ENCODE measurements at places on chromosomes 16 and 17.

DNA sequence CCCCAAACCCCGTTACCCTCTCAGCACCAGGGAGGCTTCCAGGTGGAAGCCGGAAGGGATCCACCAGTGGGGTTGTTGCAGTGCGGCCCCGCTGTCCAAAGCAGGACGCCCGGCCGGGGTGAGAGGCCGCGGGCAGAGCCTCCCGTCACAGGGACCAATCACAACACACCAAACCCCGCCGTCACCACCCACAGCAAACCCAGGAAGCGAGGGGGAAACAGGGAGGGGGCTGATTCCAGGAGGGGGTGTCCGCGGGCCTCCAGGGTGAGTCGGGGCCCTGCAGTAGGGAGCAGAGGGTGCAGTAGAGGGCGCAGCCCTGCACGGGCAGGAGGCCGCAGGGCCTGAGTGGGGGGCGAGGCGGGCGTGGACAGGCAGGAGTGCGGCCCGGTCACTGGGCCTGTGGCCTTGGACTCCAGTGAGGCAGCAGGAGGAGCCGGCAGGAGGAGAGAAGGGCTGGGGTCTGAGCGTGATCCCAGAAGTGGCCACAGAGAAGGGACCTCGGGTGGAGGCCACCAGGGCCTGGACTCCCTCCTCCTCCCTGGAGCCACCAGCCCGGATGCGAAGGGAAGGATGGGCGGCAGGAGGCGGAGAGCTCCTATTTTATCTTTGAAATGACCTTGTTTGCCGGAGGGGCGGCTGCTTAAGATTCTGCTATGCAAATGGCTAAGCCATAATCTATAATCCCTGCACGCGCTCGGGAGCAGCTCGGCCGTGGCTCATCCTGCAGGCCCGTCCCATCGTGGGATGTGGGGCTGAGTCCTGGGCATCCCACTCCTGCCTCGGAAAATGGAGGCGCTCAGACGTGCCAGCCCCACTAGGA is 41.5 kb downstream of the ZFPM1 start:
- DNase-seq, result no peak

DNA sequence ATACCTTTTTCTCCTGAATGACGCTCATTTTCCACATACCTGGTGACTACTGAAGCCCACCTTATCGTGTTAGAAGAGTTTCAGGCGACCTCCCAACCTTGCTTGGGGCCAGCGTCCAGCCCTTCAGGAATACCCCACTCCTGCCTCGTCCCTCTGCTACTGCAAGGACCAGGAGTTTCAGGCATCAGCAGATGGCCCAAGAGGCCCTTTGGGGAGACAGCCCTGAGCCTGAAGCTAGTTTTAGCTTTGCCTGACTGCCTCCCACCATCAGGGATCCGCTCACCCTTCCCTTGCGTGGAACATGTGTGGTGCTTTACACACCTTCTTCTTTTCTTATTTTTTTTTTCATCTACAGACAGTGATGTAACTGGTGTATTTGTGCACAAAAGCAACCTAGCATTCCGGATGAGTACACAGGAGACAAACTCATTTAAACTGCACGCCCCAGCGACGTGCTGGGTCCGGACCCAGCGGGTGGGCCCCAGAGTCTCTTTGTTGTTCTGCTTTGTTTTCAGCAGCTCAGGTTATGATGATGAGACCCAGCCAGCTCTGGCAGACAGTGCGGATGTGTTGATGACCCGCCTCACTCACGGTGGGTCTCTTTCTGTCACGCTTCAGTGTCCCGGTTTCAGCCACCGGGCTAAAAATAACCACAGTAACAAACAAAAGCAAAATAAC is 242.4 kb downstream of the C16orf95 start:
- no peak for DNase-seq

DNA sequence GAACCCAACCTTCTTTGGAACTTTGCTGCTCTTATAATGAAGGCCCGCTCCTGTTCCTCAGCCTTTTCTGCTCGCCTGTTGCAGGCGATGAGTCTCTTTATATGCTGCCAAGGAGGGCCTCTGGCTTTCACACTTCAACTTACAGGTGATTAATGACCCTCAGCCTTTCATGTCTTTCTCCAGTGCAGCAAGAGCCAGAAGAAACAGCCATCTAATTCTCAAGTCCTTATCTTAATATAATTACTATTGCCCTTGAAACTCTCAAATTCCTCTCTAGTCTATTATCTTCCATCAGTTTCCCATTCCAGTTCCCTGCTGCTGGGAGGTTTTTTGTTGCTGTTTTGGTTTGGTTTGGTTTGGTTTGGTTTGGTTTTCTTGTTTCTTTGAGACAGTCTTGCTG is 121.8 kb upstream of the MED13 start:
- no peak for DNase-seq

DNA sequence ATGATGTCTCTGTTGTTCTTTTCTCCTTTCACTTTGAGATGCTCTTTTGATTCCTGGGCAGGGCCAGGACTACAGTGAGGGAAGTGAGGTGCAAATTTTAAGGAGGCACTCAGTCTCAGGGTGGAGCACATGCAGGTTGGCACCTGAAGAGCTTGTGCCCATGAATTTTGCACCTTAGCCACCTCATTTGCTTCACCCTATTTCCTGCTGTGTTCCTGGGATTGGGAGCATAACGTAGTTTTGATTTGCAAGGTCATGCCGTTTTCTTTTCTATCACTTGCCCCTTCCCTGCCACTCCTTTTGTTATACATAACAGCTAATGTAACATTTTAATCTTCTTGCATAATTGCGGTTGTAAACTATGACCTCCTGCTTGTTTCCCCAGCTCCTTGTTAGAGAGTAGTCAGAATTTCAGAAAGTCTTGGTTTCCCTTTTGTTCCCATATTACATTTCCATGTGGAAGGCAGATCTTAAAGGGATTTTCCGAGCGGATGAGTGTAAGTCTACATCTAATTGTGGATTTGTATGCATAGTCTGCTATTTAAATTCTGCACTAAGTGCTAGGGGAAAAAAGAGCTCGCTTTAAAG is 9.8 kb downstream of the PMFBP1 start:
- no peak for DNase-seq

DNA sequence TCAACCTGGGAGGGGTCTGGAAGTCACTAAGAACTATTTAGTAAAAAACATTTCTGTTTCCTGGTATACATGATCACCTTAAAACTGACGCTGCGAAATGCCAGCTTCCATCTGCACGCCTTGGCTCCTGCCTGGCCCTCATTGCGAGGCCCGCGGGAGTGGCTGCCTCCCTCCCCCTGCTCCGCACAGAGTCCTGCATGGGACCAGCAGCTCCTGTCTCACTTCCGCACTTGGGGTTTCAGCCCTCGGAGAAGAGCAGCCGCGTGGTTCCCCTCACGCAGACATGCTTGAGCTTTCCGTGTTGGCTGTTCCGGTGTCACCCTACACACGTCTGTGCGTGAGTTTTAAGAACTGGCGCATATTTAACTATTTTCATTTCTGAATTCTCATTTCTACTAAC is 18.4 kb downstream of the MTHFSD start:
- DNase-seq, result no peak

- DNase-seq, result no peak
Observed at GRCh38 chr16:14042706-14043105, 28.4 kb upstream of the MRTFB start.

GRCh38 chr17:74565126-74565525 is 2.2 kb downstream of the CD300H start:
- DNase-seq, result no peak

GRCh38 chr16:88826070-88826840 is 14.5 kb upstream of the APRT start:
- DNase-seq, result no peak

DNA sequence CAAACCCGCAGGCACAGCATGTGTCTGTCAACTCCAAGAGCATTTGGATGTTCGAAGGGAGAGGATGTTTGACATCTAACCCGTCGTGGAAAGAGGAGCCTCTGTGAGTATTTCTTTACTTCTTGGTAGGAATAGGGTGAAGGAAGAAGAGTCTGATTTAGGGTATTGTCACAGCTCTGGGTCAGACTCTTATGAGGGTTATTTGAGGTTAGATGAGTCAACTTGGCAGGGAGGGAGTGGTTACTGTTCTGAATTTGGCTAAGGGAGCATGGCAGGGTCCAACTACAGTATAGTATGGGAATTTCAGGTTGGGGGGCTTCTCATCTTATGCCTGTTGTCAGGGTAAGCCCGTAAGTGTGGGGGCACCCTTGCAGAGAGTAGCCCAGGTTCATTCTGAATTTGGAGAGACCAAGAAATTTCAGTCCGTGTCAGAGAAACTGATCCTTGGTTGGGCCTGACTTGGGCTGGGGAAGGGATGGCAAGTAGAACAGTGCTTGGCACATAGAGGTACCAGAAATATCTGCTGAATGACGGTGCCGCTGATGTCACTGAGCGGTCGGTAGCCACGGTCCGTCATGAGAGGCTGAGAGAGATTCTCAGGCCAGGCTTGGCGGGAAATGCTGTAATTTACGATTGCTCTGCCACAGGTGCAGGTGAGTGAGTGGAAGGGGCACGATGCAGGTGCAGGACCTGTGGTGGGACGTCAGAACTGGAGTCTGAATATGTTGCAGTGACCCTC is 43.2 kb downstream of the MYH3 start:
- no peak for DNase-seq

GRCh38 chr17:9313346-9313745 is 262.3 kb downstream of the STX8 start:
- no peak for DNase-seq

DNA sequence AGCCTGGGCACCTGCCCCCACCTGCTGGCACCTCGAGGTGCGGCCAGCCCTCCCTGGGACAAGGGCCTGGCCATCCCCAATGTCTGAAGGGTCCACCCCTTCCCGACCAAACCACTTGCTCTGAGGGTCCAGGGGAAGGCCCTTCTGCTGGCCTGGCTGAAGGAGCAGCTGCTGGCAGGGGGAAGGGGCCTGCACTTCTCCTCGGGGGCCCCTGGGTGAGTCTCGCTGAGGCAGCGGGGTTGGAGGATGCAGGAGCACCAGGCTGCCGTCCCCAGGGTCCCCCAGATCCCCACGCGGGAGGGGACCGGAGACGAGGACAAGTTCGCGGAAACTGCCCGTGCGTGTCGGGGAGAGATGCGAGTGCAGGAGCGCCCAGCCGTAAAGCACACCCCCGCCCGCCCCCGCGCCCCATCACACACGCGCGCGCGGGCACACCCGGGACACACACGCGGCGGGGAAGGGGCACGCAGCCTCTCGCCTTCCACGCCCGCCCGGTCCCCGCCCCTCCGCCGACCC is 725 bp upstream of the CACNA1H start:
- DNase-seq, result peak; percentile 49

- DNase-seq, result no peak
Observed at GRCh38 chr16:89041571-89042481, 51.8 kb upstream of the ACSF3 start.

DNA sequence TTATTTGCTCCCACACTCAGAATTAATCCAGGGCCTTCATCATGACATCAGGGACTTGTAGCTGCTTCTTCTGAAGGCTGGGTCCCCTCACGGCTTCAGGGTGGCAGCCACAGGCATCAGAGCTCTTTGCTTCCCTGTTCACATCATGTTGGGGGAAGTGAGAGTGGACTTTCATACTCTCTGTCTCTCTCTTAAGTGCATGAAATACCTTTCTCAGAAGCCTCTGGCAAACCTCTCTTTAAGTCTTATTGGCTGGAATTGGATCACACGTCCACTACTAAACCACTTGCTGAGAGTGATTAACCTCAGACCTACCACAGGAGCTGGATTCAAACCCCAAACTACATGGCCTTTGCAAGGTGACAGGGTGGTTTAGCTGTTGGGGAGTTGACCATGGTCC is 17.7 kb upstream of the SALL1 start:
- DNase-seq, result no peak

DNA sequence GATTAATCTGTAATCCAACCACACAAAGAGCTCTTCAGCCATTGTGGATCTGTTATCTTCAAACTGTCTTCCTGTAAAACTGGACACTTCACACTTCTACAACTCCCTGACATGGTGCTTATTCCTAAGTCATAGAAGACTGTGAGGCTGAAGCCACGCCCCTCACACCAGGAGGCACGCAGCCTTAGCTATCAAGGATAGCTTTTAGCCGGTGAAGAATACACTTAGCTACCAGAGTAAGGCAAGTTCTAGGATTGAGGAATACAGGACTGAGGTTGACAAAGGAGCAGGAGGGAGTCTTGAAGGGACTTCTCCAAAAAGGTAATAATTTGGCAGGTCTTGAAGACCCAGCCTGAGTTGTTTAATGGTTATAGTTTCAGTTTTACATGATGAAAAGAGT is 79.8 kb upstream of the GAS7 start:
- DNase-seq, result no peak

DNA sequence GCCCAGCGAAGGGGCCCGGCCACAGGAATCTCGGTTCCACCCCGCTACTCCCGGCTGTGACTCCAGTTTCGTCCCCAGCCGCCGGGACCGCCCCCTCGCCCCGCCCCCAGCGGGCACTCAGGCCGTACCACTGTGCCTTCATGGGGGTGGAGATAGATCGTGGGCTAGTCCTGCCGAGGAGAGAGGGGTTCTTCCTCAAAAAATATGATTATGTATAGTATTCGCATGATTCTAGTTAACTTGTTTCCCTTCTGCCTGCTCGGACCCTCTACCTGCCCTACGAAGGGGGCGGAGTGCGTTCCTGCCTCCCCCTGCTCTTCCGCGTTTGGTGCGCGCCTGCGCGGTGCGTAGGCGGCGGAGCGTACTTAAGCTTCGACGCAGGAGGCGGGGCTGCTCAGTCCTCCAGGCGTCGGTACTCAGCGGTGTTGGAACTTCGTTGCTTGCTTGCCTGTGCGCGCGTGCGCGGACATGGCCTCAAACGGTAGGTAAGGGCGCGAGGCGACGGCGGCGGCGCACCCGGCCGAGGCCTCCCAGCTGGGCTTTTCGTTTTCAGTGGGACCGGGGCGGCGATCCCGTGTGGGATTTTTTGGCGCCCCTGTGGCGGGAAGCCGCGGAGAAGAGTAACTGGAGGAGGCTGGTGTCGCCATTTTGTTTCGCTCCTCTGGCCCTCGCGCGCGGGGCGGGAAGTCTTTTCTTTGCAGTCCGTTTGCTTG is at the start of gene FUS:
TSS of gene FUS (plus strand) at position 393 of the 713 bp plus-strand sequence. CDS start at position 469, 76 bp downstream.
- DNase-seq, result peak; percentile 82

GRCh38 chr17:82330322-82331239 is 3.0 kb downstream of the SECTM1 start:
- no peak for DNase-seq

DNA sequence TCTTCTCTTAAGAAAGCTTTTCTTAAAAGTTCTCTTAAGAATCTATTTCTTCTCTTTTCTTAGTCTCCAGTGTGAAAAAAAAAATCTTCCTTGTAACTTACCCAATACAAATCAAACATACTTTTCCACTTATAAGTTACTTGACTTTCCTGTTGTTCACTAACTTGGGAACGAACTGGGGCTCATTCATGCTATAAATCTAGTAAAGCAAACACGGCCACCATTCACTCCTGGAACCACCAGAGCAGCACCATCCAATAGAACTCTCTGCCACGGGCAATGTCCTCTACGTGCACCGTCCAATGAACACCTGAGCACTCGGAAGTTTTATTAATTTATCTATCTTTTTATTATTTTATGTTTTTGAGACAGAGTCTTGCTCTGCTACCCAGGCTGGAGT is 20.8 kb downstream of the SRP68 start:
- no peak for DNase-seq

DNA sequence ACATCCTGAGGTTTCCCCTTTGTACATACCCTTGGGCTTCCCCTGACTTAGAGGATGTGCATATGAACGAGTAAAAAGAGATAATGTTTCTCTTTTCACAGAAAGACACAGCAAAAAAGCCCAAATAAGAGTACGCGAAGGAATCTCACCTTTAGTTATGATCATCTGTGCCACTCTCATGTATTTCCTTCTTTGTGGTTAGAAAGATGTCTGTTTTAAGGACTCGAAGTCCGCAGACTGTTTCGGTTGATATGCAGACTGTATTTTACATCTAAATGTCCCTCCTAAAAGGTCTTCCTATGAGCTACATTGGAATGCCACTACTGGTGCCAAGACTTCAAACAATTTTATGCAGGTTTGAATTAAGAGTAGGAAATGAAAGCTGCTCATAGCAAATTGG is 102.3 kb upstream of the GOT2 start:
- no peak for DNase-seq

GRCh38 chr17:27362503-27362902 is 68.6 kb downstream of the WSB1 start:
- no peak for DNase-seq

Data from stimulated activated CD8-positive, alpha-beta memory T cell treated with anti-CD3 and anti-CD28 coated beads, Interleukin-12 subunit alpha, Interleukin-12 subunit beta, amount 100 ng/mL, for 4 hours (primary cell).